ENCODE measurements at places on chromosomes 12 and 14.

GRCh38 chr12:108432423-108433121, 82.5 kb upstream of the FICD start:
- ATAC-seq, result no peak

- ATAC-seq, result no peak
Measured at GRCh38 chr14:74945261-74945851, 10.0 kb downstream of the PGF start.

- no peak for ATAC-seq
Measured at GRCh38 chr12:43807386-43807785, 1.3 kb upstream of the TWF1 start.

DNA sequence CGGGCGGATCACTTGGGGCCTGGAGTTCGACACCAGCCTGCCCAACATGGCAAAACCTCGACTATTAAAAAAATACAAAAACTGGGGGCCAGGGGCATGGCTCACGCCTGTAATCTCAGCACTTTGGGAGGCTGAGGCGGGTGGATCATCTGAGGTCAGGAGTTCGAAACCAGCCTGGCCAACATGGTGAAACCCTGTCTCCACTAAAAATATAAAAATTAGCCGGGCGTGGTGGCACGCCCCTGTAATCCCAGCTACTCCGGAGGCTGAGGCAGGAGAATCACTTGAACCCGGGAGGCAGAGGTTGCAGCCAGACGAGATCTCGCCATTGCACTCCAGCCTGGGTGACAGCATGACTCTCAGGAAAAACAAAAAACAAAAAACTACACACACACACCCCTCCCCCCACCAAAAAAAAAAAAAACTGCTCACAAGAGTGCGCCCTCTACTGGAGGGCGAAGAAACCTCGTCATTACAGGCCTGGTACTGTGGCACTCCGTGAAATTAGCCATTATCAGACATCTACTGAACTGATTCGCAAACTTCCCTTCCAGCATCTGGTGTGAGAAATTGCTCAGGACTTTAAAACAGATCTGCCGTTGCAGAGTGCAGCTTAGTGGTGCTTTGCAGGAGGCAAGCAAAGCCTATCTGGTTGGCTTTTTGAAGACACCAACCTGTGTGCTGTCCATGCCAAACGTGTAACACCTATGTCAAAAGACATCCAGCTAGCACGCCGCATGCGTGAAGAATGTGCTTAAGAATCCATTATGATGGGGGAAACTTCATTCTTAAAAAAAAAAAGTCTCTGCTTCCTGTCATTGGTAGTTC, 7.7 kb downstream of the PPP1R3E start:
- ATAC-seq, result peak; percentile 87

- ATAC-seq, result peak; percentile 13
Measured at GRCh38 chr12:21656905-21657325, 727 bp downstream of the LDHB start.

GRCh38 chr14:29649170-29649569, 278.5 kb downstream of the PRKD1 start:
- ATAC-seq, result no peak

DNA sequence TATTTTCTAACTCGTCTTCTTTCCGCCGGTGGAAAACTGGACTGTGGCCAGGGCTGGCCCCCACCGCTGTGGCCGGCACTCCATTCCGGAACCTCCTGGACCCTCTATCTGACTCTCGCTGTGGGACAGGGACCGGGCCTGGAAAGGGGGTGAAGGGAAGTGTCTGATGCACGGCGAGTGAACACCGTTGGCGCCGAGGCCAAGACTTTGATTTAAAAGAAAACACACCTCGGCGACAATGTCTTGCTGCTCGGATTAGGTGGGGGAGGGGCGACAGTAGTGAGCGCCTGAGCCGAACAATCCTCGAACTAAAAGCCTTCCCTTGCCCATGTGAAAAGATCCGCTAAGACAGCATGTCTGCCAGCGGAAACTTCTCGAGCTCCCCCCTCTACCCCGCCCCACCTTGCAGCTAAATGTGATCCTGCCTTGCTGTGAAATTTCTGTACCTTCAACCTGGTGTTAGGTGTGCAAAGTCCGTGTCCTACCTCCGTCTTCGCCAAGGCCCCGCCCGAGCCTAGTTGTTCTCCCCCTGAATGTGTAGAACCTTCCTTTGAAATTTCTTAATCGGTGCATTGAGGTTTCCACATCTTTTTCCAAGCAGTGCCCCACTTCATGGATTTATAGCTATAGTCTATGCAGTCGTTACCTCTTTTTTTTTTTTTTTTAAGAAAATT, 862 bp upstream of the HOTAIR start:
- no peak for ATAC-seq

GRCh38 chr14:73935666-73936065, 14.2 kb downstream of the FAM161B start:
- no peak for ATAC-seq

GRCh38 chr14:67490196-67490595, 1.7 kb upstream of the TMEM229B start:
- ATAC-seq, result no peak

- peak; percentile 74 for ATAC-seq
Measured at GRCh38 chr14:65850429-65851135, 438.1 kb downstream of the FUT8 start.

DNA sequence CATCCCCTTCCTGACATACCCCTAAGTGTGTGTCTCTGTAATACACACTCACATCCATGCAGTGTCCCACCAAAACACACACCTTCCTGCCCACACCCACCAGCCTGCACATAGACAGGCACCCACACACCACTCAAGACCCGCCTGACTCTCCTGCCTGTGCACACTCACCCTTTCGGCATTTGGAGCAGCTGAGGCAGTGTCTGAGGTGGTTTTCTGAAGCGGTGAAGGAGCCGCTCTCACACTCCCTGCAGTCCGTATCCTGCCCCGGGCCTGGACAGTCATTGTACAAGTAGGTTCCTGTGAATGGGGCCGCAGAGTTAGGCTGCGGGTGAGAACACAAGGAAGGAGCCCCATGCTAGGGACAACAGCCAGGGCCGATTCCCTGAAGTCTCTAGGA, 8.3 kb downstream of the TNFRSF1A start:
- no peak for ATAC-seq

DNA sequence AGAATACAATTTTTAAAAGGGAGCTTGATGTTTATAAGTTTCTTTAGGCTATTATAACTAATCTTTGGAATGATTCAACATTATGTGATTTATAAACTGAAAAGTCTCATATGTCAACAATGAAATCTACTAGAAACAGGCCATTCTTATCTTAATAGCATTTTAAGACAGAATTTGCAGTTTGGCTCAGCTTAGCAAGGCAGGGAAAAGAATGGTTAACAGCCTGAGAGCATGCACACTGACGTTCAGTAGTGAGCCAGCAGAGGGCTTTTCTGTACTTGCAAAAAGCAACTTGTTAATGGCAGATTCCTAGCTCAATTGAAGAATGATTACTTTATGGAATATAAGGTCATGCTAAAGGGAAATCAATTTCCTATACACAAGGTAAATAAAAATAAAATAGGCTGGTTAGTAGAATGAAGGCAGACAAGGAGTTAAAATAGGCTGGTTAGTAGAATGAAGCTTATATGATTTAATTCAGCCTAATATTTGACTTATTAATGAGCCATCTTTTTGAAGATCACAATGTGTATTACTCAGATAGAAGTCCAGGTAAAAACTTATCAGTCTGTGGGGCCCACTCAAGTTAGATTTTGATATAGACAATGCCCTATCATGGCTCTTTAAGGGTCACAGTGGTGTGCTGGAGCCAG, 95.9 kb downstream of the OTOGL start:
- no peak for ATAC-seq

GRCh38 chr14:104601786-104602185, 2.8 kb downstream of the TMEM179 start:
- ATAC-seq, result no peak

DNA sequence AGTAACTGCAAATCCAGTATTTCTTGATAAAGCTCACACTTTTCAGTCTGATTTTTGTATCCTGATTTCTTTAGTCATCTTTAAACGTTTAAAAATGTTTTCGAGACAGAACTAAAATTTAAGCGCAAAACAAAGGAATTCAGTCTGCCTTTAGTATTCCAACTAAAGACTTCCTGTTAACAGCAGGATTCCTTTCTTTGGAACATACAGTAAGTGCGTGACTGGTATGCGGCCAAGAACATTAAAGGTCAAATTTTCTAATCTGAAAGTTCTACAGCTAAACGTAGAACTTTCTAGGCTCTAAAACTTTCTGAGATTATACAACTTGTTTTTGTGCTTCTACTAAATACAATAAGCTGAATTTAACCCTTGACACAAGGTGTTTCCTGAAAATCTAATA, 9.9 kb downstream of the SAV1 start:
- ATAC-seq, result no peak

DNA sequence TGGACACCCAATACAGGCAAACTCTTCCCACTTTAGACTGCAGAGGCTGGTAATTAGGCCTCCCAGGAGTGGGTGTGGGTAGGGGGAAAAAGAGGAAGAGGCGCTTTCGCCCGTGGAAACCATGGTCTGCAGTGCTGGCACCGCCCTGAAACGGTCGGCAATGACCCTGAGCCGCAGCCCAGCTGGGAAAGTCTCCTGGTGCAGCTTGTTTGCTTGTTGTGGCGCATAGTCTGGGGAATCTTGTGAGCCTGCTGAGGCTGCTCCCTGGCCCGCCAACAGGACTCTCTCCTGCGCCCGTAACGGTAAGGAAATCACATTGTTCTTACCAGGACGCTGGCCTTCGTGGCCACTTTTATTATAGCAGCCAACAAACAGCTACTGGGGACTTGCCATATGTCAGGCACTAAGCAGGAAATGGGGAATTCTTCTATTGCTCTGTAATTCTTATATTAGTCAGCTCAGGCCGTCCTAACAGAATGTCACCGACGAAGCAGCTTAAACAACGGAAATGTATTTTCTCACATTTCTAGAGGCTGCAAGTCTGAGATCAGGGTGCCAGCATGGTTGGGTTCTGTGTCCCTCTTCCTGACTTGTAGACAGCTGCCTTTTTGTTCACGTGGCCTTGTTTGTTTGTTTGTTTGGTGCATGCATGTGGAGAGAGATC, 52.5 kb upstream of the RIN3 start:
- ATAC-seq, result peak; percentile 79

GRCh38 chr14:75023108-75023507, 20.4 kb downstream of the EIF2B2 start:
- ATAC-seq, result no peak

DNA sequence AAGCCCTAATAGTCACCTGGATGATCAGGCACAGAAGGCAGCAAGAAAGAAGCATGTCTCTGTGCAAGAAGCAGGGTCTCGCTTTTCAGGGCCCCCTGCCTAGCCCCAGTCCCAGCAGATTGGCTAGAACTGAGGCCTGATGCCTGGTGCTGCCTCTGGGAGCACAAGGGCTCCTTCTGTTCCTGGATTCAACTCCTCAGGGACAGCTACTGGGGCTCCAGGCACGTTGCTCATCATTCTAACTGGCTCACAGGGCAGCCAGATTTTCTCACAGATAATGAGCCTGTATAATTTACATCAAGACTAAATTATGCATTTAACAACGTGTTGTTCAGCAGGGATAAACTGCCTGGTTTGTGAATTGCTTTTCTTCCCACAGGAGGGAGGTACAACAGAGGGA, 106.5 kb upstream of the PLXNC1 start:
- ATAC-seq, result no peak

DNA sequence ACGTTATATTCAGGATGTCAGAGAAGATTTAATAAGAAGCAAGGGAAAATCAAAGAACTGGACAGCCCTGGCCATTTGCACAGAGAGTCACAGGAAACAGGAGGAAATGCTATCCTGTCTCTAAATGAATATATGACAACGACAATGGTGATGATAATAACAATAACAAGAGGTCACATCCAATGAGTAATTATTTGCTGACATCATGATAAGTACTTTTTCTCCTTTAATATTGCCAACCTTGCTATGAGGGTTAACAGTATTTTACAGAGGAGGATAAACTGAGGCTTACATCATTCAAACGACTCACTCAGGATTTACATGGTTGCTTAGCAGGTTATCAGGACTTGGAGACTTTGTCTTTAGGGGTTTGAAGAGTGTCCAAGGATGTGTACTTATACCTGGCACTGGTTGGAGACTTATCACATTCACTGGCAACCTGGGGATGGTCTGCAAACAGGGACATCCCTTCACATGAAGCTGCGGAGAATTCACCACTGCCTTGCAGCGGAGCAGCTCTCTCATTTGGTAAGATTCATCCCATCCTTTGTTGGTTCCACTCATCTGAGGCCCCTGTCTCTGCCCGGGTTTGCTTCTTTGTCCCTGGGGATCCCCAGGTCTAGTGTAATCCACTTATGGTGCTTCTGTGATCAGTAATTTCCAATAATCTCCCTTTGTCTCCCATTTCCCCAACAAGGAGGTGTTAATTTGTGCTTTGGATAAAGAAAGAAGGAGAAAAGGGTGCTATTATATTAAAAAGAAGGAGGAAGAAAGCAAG, 637.8 kb downstream of the BCL11B start:
- no peak for ATAC-seq

- ATAC-seq, result no peak
Measured at GRCh38 chr14:104603711-104604401, 716 bp downstream of the TMEM179 start.

DNA sequence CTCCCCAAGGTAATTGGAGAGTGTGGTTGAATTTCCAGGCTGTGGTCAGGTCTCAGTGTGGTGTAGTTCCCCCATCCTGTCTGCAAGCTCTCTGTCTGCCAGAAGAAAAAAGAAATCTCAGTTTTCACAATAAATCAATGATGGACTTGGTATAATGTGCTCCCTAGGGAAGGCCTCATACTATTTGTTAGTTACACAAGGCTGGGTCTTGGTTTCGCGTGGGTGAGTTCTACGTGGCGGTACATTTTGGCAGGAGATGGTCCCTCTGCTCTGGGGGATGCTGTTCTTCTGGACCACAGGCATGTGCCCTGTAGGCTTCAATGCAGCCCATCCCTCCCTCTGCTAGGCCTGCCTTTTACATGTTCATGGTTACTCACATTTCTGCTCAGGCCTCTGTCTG, 206.4 kb upstream of the PELI2 start:
- ATAC-seq, result no peak

- no peak for ATAC-seq
Measured at GRCh38 chr12:65529771-65530435, 251.4 kb downstream of the MSRB3 start.

- ATAC-seq, result no peak
Measured at GRCh38 chr12:89087876-89088275, 264.4 kb downstream of the DUSP6 start.

- no peak for ATAC-seq
Measured at GRCh38 chr12:78269620-78270019, 438.9 kb downstream of the NAV3 start.

DNA sequence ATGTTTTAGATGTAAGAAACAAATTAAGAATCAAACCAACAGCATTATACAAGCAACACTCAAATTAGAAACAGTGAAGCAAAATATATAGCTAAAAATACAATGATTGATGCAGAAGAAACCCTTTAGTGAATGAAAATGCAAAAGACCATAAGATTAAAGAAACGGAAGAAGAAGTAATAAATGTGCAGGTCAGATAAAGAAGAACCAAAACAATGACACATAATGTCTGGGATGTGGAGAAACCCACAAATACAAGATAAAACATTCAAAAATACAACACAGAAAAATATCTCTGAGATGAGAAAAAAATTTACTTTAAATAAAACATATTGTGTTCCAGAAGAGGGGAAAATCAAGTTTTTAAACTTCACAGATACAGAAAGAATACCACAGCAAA, 73.4 kb upstream of the AVPR1A start:
- ATAC-seq, result no peak

Measured in activated T-helper 17 cell treated with anti-CD3 and anti-CD28 coated beads, Interleukin-2, amount 50 U/mL, for 72 hours (primary cell).